Hepatic stellate cell (primary cell): ENCODE measurements at places on chromosomes 3 and 15.

DNA sequence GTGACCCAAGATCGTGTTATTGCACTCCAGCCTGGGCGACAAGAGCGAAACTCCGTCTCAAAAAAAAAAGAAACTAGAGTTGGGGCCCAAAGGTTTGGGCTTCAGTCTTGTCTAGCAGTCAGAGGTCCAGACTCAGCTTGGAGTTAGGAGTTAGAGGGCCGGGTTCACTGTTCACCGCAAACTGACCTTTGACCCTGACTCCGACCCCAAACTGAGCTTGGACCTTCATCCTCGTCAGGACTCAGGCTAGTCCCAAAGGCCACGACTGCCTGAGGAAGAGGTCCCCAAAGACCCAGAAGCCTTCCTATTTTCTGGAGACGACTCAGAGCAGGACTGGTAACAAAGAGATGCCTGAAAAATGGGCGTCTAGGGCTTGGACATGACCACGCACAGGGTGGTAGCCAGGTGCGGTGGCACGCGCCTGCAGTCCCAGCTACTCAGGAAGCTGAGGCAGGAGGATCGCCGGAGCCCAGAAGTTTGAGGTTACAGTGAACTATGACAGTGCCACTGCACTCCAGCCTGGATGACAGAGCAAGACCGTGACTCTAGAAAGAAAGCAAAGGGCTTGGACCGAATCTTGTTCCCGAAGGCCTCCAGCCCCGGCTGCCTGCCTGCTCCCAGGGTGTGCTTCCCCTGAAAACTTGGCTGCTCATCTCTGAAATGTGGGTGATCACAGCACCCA, 22.8 kb upstream of the RPL29 start:
- no peak for DNase-seq

- DNase-seq: no peak
These were observed 38.1 kb upstream of the LDHAL6B start for GRCh38 chr15:59168536-59168935.

DNA sequence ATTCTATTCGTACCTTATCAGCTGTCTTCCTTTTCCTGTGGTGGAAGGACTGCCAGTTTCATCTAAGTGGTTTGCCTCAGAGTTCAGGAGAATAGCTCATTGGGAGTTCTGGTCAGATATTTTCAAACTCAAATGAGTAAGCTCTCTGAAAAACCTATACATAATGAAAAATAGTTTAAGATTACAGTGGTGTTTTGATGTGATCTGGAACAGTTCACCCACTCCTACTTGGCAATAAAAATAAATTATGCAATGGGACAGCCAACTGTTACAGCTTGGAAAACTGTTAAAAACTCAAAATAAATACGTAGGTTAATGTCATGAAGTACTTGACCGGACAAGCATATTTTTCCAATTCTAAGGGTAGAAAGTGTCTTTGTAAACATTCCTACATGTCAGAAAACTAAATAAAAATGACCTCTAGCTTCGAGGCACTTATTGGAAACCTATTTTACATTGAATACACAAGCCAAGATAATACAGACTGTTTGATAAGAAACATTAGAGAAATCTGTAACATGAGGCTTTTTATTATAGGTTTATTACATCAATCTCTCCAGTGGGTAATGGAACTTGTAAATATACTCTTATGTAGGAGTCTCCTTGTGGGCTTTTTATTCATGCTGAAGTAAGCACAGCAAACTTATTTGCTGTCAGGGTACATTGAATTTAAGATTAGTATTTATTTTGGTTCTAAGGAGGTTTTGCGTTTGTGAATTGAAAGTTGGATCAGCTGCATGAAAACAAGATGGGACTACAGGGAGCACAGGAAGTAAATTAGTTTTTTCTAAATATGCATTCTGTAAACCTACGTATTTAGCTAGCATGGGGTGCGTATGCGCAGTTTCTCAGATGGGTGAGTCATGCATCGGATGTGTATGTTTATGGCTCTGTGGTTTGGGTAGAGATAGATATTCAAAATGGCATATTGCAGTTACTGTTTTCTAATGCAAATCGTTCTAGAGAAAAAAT, 453.1 kb downstream of the IL5RA start:
- DNase-seq: peak; percentile 9

GRCh38 chr3:4820296-4821121, 158.7 kb upstream of the BHLHE40 start:
- DNase-seq: no peak

DNA sequence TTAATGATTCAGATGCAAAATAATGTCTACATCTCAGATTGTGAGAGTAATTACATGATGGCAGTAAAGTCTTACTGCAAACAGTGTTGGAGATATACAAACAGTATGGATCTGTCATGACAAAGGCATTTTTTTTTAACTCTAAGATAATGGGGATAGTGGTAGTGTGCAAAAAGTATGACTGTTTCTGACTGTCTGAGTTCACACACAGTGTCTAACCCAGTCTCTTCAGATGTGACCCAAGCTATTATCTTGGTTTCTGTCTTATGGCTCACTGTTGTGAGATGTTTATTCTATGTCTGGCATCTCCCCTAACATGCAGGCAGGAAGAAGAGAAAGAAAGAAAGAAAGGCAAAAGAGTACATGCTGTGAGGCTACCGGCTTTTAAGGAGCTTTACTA, 17.0 kb downstream of the RPL39L start:
- no peak for DNase-seq

GRCh38 chr3:108485146-108485545, 25.2 kb downstream of the MYH15 start:
- no peak for DNase-seq

GRCh38 chr15:73608475-73608874, 24.7 kb downstream of the NPTN start:
- no peak for DNase-seq

DNA sequence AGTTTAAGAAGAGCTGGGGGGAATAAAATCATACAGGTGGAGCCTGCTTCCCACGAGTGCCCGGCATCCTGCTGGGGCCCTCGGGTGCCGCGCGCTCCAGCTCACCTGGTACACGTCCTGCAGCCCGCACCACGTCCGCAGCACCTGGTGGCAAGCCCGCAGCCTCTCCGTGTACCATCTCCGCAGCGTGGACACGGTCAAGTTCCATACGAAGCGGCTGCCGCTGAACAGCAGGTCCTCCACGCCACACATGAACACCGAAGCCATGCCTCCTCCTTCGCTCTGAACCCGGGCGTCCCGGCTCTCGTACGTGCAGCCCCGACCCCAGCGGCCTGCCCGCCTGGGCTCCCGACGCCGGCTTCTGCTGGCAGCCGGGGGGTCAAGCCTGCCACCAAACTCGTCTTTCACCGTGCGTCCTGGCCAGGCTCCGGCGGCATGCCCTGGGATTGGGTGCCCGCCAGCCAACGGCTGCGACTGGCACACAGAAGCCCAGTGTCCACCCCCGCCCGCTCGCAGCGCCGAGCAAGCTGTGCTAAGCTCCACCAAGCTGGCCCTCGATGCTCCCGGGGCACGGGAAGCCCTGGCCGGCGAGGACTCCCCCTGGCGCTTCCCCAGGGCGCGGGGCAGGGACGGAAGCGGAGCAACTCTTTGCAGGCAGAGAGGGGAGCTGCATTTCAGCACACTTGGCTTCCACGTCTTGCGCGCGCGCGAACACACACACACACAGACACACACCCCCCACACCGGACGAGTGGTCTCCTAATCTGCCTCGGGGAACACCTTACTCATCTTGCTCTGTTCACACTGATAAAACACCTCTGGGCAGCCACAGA, at the start of gene FRMD4B:
Gene FRMD4B (minus strand): TSS at position 366 of the 833 bp plus-strand sequence. CDS start 99 bp downstream, at position 267.
- peak; percentile 27 for DNase-seq

DNA sequence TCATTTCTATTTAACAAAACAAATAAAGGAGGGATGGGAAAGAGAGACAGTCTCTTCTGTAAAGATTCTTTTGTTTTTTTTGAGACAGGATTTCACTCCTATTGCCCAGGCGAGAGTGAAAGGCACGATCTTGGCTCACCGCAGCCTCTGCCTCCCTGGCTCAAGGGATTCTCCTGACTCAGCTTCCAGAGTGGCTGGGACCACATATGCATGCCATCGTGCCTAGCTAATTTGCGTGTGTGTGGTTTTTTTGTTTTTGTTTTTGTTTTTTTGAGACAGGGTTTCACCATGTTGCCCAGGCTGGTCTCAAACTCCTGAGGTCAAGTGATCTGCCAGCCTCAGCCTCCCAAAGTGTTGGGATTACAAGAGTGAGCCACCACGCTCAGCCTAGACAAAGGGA, 23.3 kb downstream of the STAG1 start:
- peak; percentile 29 for DNase-seq

DNA sequence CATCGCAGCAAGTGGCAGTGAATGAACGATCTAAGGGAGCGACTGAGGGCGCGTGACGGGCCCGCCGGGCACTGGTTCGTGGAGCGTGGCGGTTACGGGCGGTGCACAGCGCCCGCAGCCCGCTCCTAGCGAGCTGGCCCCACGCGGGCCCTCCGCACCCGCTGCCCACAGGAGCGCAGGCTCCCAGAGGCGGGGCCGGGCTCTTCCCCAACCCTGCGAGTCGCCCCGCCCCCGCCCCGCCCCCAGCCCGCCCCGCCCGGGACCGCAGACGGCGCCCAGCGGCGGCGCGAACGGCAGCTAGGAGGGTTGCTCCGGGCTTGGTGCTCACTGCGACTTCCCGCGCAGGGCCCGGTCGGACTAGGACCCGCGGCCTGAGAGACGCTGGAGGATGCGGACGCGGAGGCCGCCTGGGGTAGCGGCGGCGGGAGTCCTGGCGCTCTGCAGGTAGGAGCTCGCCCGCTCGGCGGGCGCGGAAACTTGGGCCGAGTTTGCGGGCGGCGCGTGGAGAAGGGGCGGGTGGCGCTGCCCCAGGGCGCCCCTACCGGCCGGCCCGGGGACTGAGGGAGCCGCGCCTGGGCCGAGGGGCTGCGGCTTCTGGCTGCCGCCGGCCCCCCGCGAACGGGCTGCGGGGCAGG, at the start of gene C15orf39:
Gene C15orf39 (plus strand): TSS at position 267 of the 635 bp plus-strand sequence. CDS start 4,167 bp downstream, outside the sequence.
- peak; percentile 91 for DNase-seq

DNA sequence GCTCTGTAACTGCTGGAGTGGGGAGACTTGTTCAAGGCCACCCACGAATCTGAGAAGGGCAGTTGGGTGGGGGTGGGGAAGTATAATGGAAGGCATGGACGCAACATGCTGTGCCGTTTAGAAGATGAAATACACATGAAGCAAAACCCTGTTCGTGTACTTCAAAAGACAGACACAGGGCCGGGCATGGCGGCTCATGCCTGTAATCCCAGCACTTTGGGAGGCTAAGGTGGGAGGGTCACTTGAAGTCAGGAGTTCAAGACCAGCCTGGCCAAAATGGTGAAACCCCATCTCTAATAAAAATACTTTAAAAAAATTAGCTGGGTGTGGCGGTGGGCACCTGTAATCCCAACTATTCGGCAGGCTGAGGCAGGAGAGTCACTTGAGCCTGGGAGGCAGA, 36.9 kb upstream of the SFMBT1 start:
- no peak for DNase-seq

DNA sequence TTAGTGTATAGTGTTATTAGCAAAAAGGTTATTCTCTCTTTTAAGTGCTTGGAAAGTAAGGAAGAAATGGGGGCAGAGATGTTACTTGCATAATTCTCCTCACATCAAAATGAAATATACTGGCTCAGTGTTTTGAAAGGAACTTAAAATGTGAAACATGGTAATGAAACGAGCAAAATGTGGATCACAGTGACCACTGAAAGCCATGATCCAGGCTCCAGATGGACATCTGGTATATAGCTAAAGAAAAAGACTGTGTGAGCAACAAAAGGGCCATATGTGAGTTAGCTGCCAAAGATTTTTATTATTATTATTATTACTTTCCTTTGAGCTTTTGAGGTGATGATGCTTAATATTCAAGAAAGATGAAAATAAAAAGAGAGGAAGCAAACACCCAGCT, 89.6 kb downstream of the GAP43 start:
- no peak for DNase-seq

DNA sequence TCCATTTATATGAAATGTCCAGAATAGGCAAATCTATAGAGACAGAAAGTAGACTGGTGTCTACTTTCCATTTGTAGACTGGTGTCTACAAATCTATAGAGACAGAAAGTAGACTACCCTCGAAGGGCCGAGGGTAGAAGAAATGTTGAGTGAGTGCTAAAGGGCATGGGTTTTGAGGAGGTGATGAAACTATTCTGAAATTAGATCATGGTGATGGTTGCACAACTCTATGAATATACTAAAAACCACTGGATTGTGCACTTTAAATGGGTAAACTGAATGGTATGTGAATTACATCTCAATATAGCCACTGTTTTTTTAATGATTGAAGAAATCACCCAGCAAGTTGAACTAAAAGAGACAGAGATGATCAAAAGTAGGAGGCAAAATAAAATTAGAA, 27.9 kb downstream of the TP53BP1 start:
- peak; percentile 36 for DNase-seq

DNA sequence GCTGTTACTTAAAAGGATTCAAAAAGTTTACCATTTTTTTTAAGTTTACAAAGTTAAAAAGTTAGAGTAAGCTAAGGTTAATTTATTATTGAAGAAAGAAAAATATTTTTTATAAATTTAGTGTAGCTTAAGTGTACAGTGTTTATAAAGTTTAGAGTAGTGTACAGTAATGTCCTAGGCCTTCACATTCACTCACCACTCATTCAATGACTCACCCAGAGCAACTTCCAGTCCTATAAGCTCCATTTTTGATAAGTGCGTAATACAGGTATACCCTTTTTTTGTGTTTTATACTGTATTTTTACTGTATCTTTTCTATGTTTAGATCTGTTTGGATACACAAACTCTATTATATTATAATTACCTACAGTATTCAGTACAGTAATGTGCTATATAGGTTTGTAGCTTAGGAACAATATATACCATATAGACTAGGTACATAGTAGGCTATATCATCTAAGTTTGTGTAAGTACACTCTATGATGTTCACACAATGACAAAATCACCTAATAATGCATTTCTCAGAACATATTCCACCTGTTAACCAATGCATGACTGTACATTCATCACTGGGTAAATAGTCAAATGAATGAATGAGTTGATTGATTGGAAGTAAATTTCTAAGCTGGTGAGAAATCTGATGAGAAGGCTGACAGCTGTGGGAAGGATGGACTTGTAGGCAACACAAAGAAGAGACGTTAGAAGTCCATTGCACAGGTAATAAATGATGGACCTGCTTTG, 95.2 kb upstream of the CDIN1 start:
- DNase-seq: no peak

- DNase-seq: peak; percentile 37
These were observed 656 bp downstream of the CD47 start for GRCh38 chr3:108090049-108090700.

DNA sequence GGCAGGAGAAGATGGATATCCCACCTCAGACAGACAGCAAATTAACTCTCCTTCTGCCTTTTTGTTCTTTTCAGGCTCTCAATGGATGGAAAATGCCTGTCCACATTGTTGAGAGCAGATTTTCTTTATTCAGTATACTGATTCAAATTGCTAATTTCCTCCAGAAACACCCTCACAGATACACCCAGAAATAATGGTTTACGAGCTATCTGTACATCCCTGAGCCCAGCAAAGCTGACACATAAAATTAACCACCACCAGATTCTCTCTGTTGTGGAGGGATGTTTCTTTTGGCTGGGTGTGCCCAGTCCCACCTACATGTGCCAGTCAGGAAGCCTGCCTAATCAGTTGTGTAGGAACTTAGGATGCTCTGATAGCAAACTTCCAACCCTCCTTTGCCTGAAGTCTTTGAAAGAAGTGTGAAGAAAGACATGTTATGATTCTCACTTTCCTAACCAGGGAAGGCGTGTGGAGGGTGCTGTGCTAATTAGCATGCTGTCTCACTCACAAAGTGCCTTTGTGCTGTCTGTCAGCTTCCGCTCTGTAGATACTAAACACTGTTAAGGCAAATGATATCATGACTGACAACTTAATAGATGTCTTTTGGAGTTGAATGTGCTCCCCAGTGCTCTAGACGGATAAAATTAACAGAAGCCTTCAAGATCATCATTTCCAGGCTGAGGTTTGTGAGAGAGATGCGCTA, 208.5 kb downstream of the CLSTN2 start:
- no peak for DNase-seq

- DNase-seq: peak; percentile 71
These were observed at the start of gene EIF4E3 for GRCh38 chr3:71725271-71725991. Gene EIF4E3 (minus strand): TSS chr3:71725402. CDS start chr3:71725367, 35 bp downstream.
